CD4-positive, alpha-beta T cell treated with Interleukin-4 for 1 hour (primary cell): ENCODE measurements at places on chromosomes 11 and 22.

DNA sequence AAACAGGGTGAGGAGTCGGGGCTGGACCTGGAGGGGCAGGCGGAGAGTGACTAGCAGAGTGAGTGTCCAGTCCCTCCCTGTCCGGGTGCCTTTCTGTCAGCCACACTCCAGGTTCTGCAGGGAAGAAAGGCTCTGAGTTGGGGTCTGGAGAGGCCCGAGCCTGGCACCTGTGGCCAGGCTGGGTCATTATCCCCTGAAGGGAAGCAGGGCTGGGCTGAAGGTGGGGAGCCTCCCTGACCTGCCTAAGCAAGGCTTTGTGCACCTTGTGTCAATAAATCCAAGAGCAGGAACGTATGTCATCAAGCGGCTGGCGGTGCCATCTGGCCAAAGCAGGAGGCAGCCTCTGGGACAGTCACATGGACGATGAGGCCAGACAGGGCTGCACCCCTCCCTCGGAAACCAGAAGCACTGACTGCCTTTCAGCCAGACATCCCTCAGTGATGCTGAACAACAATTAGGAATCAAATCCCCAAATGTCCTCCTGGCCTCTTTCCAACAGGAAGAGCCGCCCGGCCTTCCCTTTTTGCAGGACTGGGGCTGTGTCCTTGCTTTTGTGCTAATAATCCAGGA, 73.9 kb upstream of the FGF3 start:
- DNase-seq, result no peak

GRCh38 chr11:65606876-65607613, 7.0 kb downstream of the MAP3K11 start:
- no peak for DNase-seq

DNA sequence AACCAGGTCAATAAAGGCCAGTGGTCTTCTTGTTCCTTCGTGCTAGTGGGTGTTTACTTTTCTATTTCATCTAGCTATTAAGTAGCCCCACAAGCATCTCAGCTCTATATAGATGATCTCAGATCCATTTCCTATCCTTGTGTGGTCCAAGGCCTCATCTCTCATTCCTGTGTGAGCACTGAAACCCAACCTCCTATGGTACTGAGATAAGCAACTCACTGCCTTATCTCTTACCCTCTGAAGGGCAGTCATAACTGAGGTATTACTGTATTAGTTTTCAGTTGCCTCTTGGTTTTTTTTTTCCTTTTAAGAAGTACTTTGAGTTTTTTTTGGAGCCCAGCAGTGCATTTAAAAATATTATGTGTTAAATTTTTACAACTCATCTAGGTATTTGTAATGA, 28.3 kb downstream of the ACER3 start:
- DNase-seq, result no peak

DNA sequence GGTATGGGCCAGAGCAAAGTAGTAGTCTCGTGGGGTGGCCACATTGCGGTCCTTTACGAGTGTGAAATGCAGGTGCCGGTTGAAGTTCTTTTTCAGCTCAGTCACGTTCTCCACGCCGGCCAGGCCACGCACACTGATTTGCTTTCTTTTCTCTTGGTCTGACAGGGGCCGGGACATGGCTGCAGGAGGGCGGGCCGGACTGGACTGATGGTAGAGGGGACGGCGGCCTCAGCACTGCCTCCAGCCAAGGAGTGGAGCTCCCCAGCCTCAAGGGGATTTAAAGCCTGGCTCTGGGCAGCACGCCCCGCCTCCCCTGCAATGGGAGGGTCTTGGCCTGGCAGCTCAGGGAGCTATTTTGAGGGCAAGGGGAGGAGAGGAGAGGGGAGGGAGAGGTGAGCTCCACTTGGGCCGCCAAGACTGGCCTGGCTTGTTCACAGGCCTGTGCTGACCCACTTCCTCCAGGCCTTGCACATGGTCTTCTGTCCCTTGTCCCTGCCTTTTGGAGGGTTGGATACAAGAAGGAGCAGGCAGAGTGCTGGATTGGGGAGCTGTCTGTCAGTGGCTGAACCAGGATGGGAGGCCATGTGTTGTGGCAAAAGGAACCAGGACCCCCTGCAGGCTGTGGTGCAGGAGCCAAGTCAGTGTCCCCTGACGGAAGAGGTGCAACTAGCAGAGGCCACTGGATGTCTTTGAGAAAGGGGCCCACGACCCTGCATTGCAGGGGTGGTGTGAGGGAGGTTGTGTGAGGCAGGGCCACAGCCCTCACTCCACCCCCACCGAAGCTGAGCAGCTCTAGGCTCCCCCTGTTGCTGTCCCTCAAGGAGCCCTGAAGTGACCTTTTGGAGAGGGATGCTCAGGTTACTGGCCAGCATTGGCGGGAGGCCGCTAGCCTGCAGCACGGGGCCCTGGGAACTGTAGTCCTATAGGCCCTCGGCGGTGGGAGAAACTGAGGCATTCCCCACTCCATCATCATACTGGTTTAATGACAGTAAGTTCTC, at the start of gene PYGM:
Gene PYGM (minus strand): TSS at position 253 of the 998 bp plus-strand sequence. CDS start 76 bp downstream, at position 177.
- no peak for DNase-seq

DNA sequence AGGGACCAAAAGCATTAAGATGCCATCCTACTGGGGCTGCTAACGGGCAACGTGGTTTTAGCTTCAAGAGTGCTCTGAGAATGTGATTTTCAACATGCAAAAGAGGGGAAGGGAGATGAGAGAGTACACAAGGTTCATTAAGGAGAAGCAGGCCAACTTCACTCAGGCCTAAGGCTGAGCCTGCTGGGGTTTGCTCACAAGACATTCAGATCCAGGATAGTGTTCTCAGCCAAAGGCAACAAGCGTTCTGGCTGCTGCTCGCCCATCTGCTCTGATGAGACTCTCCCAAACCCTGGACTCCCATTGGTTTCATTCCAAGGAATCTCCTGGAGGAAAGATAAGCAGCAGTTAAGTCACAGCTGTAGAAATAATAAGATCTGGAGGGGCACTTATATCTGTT, 23.6 kb upstream of the UPB1 start:
- no peak for DNase-seq
